ENCODE measurements at places on chromosomes 4 and X. TPM values are rescaled to one million over a fixed set of nuclear protein-coding genes. Genes with fewer than 3 reads are reported as not detected.

MAGEB1 gene
- polyA plus RNA-seq: not detected

XG gene
- polyA plus RNA-seq: 2.0 TPM

DNA sequence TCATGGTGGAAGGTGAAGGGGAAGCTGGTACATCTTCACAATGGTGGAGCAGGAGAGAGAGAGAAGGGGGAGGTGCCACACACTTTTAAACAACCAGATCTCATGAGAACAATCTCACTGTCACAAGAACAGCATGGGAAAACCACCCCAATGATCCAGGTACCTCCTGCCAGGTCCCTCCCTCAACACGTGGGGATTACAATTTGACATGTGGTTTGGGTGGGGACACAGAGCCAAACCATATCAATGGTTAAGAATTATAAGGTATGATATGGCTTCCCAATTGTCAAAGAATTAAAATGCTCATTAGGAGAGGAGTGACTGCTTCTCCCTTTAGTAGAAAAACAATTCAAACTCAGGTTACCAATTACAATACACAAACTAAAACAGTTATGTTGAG is 143.3 kb downstream of the PDLIM5 start:
- no peak for DNase-seq

SYN1 gene
- polyA plus RNA-seq: 2.0 TPM

DNA sequence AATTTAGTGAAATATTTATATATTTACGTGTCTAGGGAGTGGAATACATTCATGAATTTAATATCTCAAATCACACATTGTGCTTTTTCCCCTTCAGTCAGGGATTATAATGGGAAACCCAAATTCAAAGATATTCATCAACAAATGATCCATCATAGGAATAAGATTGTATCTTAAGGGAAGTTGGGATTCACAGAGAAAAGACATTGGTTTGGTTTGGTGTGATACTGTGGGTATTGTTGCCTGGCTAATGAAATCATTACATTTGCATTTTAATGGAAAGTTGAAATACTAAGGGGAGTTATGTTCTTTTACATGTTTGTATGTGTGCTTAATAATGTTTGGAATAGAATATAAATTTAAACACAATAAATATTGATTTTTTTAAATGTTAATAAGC is 1.7 kb downstream of the TET2 start:
- DNase-seq: no peak

- DNase-seq: no peak
These were observed 19.4 kb downstream of the TRMT44 start for GRCh38 chr4:8459867-8460445.

DNA sequence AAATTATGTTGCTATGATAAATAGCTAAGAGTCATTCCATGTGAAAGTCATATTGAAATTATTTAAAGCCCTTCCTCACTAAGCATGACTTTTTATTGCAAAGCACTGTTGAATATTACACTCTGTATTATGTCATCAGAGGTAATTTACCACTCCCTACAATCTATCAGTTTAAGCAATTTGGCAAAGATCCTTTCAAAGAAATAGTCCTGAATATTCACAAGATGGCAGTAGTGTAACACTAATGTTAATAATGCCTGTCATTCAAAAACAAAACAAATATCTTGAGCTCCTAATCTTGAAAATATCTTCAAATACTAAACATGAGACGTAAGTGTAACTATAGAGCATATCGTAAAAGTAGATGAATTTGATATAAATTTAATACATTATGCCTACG is 208.6 kb upstream of the TECRL start:
- no peak for DNase-seq

GRCh38 chr4:10656988-10657387 is 27.6 kb downstream of the CLNK start:
- DNase-seq: peak; percentile 58

GRCh38 chr4:120080533-120080932 is 13.9 kb upstream of the MAD2L1 start:
- DNase-seq: no peak

- DNase-seq: no peak
These were observed 19.0 kb downstream of the MMRN1 start for GRCh38 chr4:89913623-89914022.

GRCh38 chr4:20496068-20496467 is 204.2 kb upstream of the PACRGL start:
- DNase-seq: no peak

- DNase-seq: no peak
These were observed 17.7 kb downstream of the SPARCL1 start for GRCh38 chr4:87511500-87511899.

Measured in urinary bladder (tissue), 4 donors.